Activated T-helper 1 cell treated with anti-CD3 and anti-CD28 coated beads, Interleukin-2, amount 50 U/mL, for 16 hours (primary cell): ENCODE measurements at places on chromosomes 2 and 18.

DNA sequence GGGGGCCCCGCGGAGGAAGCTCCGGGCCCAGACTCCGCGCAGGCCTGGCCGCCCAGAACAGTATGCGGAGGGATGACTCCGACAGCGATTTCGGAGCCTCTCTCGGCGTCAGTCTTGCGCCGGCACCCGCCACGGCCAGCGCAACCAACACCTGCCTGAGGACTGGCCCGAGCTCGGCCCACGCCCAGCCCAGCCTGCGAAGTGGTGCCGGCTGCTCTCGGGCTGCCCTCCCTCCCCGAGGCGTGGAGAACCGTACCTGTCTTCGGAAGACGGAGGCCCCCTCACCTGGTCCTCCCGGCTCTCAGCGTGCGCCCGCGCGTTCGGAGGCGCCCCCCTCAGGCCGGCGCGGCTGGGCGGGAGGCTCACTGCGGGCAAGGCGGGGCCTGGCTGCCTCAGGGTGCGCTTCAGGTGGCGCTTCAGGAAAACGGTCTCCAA, at the start of gene M1AP:
Gene M1AP, minus strand, starts transcription at position 322 of the 435 bp plus-strand sequence. CDS start 8,055 bp downstream, outside the sequence.
- no peak for DNase-seq

DNA sequence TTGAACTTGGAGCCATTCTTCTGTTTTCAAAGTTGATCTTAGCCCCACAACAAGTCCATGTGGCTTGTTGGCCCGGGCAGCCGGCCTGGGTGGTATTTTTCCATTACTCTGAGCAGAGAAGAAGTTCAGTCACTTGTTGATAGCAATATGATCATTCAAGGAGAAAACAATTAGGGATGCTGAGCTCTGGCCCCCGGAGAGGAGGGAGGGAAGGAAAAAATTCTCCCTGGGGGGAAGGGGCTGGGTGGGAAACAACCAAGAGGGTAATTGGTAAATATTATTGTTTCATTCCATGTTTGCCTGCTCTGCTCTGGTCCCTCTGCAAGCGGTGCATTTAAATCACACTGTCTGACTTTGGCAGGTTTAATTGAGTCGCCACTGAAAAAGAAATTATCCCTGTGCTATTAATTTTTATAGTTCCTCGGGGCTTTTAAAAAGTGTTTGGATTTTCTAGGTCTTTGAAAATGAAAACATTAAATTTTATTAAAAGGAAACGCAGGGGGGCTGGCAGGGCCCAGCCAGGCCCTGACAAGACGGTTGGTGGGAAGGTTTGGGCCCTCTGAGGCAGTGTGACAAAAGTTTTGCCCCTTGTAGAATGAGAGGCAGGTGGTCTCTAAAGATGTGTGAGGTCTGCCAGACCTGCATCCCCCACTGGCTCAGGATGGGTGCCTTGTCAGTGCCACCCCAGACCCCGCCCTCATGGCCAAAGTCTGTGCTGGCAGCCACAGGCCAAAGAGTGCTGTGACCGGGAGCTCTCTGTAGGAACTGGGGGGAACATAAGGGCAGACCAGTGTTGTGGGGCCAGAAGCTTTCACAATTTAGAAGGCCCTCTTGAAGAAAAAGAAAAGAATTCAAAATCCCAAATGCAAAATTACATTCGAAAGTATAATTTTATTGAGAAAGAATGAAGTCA, 52.5 kb upstream of the SLC14A2 start:
- DNase-seq: no peak

DNA sequence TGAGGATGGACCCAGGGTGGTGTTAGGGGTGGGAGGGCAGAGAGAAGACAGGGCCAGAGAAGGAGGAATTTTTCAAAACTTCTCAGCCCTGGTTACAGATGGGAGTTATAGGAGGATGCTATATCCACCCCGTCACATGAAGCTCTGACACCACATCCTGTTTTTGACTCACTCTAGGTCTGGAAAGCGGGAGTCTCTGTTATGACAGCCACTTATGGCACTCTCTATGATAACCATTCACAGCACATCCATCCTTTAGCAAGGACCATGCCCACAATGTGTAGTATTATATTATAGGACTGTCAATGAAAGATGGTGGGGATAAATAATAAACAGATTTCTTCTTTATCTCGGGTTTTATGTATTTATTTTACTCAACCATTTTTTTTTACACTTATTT, 461.2 kb downstream of the CDH2 start:
- no peak for DNase-seq

DNA sequence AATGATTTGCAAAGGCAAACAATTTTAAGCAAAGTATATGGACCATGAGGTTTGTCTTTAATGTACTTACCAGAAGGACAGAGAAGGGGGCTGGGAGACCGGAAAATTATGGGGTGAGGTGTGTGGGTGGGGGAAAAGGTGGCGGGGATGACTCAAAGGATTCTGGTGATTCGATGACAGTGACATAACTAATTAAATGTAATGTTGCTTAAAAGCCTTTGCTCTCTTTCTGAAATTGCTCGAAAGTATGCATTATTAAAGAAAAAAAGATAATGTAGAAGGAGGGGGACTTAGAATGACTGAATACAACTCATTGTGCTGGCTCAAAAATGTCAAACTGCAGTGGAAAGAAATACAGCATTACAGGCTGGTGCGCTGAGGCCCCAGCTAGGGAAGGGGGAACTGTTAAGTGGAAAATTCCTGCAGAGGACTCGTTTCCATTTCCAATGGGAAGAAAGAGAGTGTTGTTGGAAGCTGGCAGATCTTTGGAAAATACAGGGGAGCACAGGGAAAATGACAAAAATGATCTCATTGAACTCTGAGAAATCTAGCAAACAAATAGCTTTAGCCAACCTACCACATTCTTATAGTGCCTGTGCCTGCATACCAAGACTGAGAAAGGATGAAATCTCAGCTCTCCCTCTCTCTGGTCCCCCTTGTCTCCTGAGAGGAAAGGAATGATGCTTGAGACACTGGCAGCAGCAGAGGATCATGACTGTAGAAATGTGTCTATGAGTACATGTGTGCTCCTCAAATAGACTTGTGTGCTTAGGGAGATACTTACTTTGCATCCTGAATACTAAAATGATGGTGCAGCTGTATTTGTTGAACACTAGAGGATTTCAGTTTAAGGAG, 632.4 kb downstream of the NYAP2 start:
- no peak for DNase-seq

DNA sequence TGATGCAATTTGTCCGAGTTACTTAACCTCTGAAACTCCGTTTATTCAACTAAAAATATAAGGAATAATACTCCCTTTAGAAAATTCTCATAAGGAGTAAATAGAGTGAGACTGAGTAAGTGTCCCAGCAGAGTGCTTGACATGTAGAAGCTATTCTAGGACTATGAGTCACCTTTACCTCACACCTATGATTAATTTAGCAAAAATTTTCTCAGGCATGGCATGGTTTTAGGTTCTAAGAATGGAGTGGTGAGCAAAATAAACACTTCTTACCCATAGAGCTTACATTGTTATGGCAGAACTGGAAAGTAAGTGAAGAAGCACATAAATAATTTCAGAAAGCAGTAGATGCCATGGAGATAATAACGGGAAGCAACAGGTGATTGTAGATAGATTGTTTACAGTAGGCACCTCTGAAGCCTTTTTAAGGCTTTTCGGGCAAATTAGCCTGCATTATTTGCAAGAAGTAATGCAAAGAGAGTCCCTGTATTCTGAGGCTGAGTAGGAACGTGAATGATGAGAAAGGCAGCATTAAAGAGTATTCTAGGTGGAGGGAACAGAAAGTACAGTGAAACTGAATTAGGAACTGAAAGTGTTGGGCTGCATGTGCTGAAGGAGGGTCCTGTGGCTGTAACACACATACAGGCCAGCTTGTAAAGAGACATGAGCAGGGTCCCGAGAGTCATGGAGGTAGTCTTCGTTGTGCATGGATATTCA, 209.2 kb downstream of the ZNF407 start:
- no peak for DNase-seq

GRCh38 chr2:241931084-241931975, 61.8 kb downstream of the RTP5 start:
- DNase-seq: no peak

DNA sequence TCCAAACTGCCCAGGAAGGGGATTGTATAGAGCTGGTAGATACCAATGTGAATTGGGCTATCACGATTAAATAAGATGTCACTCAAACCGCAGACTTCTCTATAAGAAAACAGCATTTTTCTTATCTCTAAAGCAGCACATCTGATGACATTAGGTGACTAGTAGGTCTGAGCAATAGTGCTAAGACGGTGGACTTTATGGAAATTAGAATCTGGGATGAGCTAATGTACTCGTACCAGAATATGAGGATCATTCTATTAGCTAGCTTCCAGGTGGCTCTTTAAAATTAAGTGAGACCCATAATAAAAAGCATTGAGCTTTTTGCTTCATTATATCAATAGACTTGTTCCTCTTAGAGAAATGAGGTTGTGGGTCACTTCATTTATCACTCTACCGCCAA, 130.0 kb upstream of the MC4R start:
- no peak for DNase-seq

GRCh38 chr18:5930789-5931188, 35.5 kb upstream of the TMEM200C start:
- no peak for DNase-seq

- DNase-seq: no peak
These were observed 28.2 kb downstream of the RND3 start for GRCh38 chr2:150459281-150459680.

- DNase-seq: no peak
These were observed 7.7 kb downstream of the MAPRE3 start for GRCh38 chr2:26978061-26978596.

- DNase-seq: no peak
These were observed 250 bp downstream of the DSC1 start for GRCh38 chr18:31162419-31162793.

DNA sequence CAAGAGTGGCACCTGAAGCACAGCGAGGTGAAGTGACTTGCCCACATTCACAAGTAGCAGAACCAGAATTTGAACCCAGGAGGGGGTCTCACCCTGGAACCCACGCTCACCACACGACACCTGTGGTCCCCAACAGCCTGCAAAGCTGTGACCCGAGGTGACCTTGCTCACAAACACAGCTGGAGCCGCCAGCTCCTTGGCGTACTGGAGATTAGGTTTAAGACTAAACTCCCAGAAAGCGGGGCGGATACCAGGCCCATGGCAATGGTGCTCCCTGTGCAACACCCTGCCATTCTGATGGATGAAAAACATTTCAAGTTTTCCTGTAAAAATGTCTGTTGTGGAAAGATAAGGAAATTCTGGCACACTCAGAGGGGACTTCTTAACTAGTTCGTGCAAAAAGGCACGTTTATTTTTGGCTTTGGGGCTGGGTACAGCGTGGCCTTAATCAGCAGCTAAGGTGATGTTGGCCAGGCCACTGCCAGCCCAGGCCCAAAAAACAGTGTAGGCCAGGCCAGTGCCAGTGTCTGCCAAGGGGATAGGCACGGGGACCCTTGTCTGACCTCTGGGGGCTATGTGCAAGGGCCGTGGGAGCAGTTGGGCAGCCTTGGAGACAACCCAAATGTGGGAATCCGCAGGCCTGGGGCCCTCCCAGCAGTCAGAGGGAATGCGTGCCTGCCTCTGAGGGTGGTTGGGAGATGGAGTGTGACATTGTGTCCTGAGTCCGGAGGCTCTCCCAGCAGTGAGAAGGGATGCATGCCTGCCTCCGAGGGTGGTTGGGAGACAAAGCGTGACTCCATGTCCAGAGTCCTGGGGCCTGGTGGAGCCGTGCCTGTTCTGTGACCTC, 185.0 kb upstream of the HS6ST1 start:
- DNase-seq: no peak

- no peak for DNase-seq
These were observed 1.7 kb downstream of the MEIS1 start for GRCh38 chr2:66436581-66437001.

- no peak for DNase-seq
These were observed 56.0 kb downstream of the ABCA12 start for GRCh38 chr2:215082446-215082845.

DNA sequence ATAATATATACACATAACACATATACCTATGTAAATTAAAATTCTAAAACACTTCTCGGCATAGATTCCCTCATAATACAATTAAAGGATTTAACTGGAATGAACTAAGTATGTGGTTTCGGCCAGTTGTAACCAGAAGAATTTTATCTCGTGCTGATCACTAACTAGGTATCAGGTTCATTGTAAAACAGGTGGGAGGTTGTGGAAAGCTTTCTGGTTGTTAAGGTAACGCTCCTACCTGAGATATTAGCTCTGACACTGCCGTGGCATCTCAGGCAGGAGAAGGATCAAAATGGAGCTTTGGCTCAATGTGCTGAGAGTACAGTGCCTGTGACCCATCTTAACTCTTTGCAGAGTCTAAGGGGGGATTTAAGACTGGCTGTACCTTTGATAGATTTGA, 42.5 kb downstream of the SLC9A2 start:
- no peak for DNase-seq

DNA sequence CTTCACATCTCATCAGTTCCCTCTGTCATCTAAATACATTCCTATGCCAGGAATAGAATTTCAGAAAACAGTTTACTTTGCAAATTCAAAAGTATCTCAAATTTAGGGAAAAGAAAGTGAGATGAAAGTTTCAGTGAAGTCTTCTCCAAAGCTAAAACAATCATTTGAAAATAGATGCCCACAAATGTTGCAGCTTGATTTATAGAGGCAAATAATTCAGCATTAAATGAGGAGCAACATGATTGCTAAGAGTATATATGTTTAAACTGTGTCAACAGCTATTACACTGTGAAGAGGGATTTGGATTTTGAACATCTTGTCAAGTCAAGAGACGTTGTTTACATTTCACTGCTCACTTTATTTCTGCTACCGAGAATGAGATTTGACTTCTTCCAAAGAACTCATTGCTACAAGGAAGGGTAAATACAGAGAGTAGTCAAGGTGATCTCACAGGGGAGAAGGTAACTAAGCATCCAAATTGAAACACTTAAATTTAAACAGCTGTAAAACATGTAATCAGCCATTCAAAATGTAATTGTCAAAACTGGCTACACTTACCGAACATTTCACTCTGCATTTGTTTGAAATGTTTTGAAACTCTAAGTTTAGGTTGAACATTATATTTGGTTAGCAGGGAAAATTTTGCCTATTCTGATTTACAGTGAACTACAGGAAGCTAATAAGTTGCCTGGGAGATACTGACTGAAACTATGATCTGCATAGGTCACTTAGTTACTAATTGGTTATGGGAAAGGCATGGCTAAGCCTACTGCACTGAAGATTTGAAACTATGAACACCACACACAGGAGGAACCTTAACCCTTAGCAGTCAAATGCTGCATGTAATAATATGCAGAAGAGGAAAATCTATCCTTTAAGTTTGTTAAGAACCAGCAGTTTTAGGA, 33.2 kb upstream of the GALNT3 start:
- no peak for DNase-seq

DNA sequence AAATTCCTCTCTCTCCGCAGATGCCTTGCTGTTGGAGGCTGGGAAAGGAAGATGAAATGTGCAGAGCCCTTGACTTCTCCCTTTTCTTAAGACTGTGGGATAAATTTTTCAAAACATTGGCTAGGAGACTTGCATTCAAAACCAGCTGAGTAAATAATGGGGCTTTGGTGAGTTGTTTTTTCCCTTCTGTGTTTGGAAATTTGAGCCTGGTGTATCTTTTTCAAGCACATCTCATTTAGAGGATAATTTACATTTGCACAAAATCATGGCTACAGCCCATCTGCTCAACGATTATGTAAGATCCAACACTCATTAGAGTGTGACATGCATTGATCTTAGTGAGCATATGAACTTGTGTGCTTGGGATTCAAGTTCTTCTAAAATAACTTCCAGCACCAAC, 112.1 kb upstream of the ATP8B1 start:
- no peak for DNase-seq

- no peak for DNase-seq
These were observed 72.5 kb downstream of the MRPS9 start for GRCh38 chr2:105110295-105110829.
